Kidney (tissue), 22 donors: ENCODE measurements at places on chromosomes 6 and 20. TPM values are rescaled to one million over a fixed set of nuclear protein-coding genes. Genes with fewer than 3 reads are reported as not detected.
A peak's percentile ranks its signal among the peaks of the same experiment; 100 is the strongest.

- peak; percentile 85 for DNase-seq
These were observed 159.7 kb upstream of the RPS6KA2 start for GRCh38 chr6:166786704-166787293.

DNA sequence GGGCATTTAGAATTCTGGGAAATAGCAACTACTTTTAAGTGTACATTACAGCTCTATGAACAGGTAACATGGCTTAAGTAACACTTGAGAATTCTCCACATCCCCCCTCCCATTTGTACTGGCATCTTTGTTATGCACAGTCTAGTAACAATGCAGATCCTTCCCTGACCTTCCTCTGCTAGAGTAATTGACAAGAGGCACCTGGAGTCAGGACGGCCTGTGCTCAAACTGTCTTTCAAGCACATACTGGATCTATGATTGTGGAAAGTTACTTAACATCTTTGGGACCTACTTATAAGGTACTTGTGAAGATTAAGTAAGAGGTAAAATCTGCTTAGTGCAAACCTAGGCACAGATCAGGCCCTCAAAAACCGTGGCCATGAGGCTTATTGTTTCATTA, 21.9 kb upstream of the GSTA3 start:
- no peak for DNase-seq

DNA sequence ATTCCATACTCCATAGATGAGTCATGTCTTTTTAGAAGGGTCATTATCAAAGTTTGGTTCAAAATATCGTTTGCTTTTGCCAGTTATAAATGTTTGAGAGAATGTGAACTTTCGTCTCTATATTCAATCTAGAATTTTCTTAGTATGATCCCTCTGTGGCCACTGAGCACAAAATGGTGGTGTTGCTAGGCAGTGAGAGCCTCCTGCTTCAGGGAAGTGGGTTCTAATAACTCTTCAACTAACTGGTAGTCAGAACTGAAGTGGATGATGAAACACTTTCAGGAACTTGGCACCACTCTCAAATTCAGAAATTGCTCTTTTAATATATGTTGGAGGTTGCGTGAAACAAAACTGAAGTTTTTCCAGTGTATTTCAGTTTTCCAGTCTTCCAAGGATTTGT, 125.0 kb upstream of the DOK5 start:
- no peak for DNase-seq

- no peak for DNase-seq
These were observed 48.7 kb upstream of the GATA5 start for GRCh38 chr20:62524505-62524911.

Gene ZFP57
- total RNA-seq = 1.1 TPM
